ENCODE measurements at places on chromosomes 11 and 22.

DNA sequence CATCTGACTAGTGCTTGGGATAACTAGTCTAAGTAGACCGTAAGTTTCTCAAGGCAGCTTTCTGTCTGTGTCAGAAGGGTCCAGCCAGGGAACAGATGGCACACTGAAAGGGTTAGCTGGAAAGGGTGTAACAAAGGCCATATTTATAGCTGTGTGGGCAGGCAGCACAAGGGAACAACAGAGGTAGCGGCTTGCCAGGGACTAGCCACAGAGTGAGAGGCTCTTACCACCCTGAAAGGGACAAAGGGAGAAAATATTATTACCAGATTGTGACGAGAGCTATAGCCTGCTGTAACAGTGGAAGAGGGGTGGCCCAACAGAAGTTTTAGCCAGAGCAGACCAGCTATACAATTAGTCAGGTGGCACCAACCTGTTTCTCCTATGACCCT lies 129.4 kb downstream of the CCDC34 start:
- no peak for DNase-seq

- peak; percentile 33 for DNase-seq
These were observed 27.8 kb downstream of the RELT start for GRCh38 chr11:73404048-73404447.

GRCh38 chr11:33980897-33981296 lies 70.6 kb upstream of the CAPRIN1 start:
- DNase-seq, result no peak

DNA sequence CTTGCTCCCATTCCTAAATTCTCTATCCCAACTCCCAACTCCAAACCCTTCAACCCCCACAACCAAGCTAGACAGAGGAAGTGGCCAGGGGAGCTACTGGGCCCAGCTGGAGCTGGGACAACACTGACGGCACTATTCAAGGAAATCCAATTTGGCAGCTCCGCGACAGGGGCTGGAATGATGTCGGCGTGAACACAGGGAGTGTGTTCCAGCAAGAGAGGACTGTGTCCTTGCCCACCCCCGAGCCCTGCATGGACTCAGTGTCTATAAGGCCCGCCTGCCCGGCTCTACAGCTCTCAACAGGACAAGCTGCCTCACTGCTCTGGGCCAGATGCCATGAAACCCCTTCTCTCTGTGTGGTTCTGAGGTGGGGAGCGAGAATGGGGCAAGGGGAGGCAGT lies 11.3 kb downstream of the PCSK7 start:
- DNase-seq, result no peak

GRCh38 chr11:76062733-76063132 lies 143.6 kb downstream of the WNT11 start:
- DNase-seq, result no peak

GRCh38 chr11:82988936-82989627 lies 82.6 kb downstream of the RAB30 start:
- DNase-seq, result no peak

DNA sequence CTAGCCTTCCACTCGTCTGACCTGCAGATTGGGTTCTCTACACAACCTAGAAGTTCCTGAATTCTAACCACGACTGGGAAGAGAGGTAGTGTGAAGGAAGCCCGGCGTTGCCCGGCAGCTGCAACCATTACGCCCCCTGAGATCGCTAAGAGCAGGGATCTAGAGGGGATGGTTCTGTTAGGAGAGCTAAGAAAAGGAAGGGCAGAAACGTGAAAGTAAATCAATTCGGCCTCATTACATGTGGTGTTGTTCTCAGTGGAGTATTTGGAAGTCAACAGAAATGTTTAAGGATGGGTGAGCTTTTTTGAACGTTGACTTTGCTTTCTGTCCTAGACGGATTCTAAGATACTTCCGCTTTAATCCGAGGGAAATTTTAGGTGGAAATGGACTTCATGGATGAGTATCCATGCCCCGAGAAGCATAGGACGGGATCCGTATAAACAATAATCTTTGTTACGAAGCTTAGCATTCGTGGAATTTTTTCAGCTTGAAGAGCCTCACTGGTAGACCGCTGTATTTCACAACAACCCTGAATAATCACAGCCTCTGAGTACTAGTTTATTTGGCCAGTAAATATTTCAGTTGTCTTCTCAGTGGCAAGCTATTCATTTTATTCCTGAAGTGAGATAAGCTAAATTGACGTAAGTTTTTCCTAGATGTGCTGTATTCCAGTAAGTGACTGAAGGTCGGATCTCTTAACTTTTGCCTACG lies 629 bp downstream of the ATP5MG start:
- peak; percentile 54 for DNase-seq

GRCh38 chr11:127471662-127472061 lies 471.1 kb upstream of the KIRREL3 start:
- no peak for DNase-seq

DNA sequence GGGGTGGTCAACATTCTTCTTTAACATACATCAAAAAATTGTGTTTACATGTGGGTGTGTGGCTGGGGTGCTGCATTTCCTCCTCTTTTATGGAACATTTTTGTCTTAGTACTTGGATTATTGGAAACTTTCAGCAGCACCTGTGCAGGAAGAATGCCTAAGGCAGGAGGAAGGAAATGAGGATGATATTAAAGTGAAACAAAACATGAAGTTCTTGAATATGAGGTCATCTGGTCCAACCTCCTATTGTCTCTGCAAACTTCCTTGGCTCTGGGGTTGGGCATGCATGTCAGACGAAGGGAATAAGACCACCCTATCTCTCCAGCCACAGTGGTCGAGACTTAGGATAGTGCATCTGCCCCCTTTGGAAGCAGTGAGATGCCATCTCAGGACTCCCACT lies 20.6 kb upstream of the OR9Q1 start:
- no peak for DNase-seq

- peak; percentile 78 for DNase-seq
These were observed 174.1 kb downstream of the CSNK2A3 start for GRCh38 chr11:11178671-11179638.

- DNase-seq, result no peak
These were observed 265.1 kb downstream of the NELL1 start for GRCh38 chr11:20934516-20934915.

- DNase-seq, result peak; percentile 68
These were observed 554 bp downstream of the LRRC32 start for GRCh38 chr11:76669901-76670484.

DNA sequence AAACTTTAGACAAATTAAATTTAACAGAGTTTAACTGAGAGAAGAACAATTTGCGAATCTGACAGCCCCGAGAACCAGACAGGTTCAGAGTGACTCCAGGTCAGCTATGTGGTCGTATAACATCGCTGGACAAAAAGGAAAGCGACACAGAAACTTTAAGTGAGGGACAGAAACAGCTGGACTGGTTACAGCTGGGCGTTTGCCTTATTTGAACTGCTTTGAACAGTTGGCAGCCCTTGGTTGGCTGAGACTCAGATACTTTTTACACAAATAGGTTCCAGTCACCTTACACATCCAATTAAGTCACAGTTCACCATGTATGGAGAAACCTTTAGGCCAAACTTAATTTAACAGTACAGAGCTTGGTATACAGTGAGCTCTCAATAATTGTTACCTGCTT lies 436.9 kb downstream of the GUCY1A2 start:
- no peak for DNase-seq

DNA sequence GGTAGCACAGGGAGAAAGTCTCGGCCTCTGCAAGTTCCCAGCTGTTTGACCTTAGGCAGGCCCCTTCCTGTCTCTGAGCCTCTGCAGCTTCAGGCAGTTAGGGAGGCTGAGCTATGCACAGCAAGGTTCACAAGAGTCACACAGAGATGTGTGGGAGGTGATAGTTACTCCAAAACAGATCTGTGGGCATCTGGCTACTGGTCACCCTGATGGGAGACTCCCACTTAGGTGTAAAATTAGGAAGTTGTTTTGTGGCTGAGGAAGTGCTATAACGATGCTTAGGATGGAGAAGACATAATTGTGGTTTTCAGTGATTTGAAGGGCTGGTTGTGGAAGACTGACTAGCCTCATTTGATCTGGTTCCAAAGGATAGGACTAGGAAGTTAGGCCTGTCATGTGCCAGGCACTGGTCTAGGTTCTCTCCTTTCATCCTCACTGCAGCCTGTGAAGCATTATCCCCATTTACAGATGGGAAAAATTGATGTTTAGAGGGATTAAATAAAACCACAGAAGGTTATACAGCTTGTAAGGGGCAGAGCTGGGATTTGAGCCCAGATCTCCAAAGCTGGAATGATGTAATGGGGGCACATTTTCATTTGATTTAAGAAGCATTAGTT lies 13.5 kb downstream of the ACO2 start:
- peak; percentile 56 for DNase-seq

DNA sequence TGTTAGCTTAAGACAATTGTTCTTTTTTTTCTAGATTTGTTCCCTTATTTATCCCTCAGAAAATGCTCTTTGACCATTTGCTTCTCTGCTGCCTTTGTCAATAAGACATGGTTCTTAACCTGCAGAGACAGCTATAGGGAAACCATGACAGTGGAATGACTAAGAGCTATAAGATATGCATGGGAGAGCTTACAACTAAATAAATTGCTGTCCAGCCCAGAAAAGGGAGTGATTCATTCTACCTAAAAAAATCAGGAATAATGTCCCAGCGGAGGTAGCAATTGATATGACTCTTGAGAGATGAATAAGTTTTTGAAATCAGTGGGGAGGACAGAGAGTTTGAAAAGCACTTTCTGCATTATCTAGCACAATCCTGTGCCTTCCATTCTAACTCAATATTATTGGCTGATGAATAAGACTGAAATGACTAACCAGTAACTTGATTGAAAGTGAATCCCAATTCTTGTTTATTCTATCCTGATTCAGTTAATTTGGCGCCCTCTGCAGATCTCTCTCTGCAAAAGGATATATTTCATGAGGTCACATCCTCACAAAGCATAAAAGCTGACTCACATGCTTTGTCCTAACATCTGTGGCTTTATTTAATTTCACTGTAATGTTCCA lies 680.5 kb upstream of the API5 start:
- DNase-seq, result no peak

DNA sequence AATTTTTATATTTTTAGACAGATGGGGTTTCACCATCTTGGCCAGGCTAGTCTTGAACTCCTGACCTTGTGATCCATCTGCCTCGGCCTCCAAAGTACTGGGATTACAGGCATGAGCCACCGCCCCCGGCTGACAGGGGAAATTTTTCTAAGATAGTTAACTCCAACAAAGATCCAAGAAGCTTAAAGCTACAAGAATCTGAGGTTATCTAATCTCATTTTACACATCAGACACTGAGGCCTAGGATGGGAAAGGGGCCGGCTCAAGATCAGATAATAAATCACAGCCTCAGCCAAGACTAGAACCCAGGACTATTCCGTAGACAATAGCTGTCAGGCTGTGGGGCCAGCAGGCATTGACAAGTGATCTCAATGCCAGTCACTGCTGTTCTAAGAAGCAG lies 94.0 kb downstream of the AMBRA1 start:
- DNase-seq, result no peak

DNA sequence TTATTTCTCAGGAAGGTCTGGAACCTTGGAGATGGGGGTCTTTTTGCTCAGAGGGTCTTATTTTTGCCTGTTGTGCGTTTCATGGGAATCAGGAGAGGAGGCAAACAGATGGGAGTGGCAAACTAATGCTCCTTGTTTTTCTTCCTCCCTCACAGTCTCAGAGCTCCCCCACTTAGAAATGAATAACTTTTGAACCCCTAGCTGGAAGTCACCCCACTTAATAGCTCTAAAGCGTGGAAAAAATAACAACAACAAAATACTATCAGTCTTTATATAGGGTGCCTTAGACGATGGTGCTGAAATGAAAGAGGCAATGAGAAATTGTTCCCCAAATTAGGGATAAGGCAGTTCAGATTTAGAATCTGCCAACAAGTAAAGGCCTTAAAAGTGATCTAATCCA lies 76.8 kb upstream of the BDNF start:
- DNase-seq, result no peak

- DNase-seq, result peak; percentile 77
These were observed 40.9 kb downstream of the ATG13 start for GRCh38 chr11:46658259-46658658.

DNA sequence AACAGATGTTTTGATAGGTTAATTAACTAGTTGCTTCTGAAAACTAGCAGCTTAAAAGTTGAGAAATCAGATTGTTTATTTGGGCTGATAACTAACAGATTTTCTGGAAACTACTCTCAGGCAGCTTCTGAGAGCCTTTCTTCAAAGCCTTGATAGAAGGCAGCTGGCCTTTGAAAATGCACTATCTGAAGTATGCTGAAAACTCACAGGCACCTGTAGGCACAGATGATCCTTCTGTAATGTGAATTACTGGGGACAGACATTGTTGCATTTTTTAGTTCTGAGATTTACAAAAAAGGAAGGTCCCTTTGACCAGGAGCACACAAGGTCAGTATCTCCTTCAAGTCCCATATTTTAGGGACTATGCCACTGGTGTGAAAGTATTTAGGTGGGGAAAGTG lies 460.8 kb upstream of the CNTN5 start:
- no peak for DNase-seq

DNA sequence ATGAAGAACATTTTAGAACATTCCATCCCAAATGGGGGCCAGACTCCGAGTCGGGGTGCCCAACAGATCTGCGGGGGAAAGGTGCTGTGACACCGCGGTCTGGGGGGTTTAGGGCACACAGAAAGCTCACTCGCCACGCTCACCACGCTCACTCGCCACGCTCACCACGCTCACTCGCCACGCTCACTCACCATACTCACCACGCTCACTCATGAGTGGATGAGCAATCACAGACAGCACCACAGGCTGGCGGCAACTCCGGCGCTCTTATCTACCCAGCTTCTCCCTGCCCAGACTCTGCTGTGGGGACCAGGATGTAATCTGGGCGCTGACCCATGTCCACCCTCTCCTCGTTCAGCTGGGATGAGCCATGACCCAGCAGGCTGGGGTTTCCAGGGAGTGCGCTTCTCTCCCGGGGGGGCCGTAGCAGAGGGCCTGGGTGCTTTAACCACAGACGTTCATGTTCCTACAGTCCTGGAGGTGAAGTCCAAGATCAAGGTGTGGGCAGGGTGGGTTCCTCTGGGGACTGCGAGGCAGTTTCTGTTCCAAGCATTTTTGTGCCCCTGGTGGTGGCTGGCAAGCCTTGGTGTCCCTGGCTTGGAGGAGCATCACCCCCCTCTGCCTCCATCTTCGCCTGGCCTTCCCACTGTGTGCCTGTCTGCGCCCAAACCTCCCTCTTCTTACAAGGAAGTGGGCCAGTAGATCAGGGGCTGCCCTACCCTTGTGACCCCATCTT lies 141.2 kb downstream of the CTTN start:
- no peak for DNase-seq

Data from stromal cell of bone marrow (primary cell).